Gastrocnemius medialis (tissue), 4 donors: ENCODE measurements at places on chromosomes 13 and 19. TPM values are rescaled to one million over a fixed set of nuclear protein-coding genes. Genes with fewer than 3 reads are reported as not detected.

- no peak overlapping the region for H3K4me3 ChIP-seq
- DNase-seq: no peak
- H3K36me3 ChIP-seq: no peaks in the 10 kb centered on the region
- no peak overlapping the region for H3K27ac ChIP-seq
- H3K4me1 ChIP-seq: no peaks in the 10 kb centered on the region
Observed at GRCh38 chr13:100537486-100537885, 51.1 kb downstream of the GGACT start.

- H3K27me3 ChIP-seq: no peaks in the 10 kb centered on the region
- DNase-seq: no peak
- H3K4me1 ChIP-seq: no peaks in the 10 kb centered on the region
- no peak overlapping the region for H3K27ac ChIP-seq
- H3K4me3 ChIP-seq: no peak overlapping the region
Observed at GRCh38 chr13:66468656-66469055, 761.5 kb downstream of the PCDH9 start.

DNA sequence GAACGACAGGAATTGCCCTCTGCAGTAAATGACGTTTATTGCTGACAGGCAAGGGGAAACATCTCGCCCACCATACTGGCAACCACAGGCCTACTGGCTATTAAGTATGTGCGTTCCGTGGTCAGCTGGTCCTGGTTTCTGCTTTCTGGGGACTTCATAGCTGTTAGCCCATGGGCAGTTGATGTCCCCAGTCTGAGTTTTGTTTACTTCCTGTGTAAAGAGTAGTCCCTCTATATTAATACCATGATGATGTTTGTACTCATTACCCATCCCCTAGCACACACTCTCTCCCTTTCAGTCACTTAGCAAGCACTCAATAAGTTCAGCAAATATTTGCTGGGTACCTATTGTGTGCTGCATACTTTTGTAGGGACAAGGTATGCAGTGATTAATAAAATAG, 6.5 kb upstream of the MIA start:
- no peak overlapping the region for H3K4me3 ChIP-seq
- H3K27me3 ChIP-seq: no peaks in the 10 kb centered on the region
- DNase-seq: no peak
- H3K27ac ChIP-seq: no peak overlapping the region
- H3K36me3 ChIP-seq: peaks cover 28% of the 10 kb centered on the region

GRCh38 chr13:110600261-110600819, 15.0 kb upstream of the NAXD start:
- H3K27ac ChIP-seq: no peak overlapping the region
- no peak for DNase-seq
- H3K4me3 ChIP-seq: no peak overlapping the region

DNA sequence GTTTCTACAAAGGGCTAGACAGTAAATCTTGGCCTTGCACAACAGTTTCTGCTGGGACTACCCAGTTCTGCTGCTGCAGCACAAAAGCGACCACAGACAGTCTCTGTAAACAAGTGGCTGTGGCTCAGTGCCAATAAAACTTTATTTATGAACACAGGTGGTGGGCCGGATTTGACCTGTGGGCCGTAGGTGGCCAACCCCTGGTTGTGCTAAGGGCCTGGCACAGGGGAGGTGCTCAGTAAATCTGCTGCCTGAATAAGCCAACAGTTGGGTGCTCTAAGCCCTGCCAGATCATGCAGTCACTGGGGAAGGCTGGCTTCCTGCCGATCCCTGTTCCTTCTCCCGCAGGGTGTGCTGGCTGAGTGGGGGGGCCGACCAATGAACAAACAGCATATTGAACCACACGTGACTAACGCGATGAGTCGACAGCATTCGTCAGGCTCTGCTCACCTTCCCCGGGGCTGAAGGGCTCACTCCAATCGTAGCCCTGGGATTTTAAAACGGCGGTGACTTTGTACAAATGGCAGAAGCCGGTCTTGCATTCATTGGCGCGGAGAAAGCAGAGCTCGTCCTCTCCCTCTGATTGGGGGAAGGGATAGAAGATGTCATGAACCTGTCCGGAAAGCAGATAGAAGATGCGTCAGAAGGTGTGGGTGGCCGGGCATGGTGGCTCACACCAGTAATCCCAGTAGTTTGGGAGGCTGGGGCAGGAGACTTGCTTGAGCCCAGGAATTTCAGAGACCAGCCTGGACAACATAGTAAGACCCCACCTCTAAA, 24.3 kb upstream of the MYDGF start:
- H3K36me3 ChIP-seq: no peaks in the 10 kb centered on the region
- H3K4me1 ChIP-seq: peaks cover 53% of the 10 kb centered on the region
- DNase-seq: peak; percentile 96
- peak overlapping the region; percentile 95 for H3K27ac ChIP-seq

Gene ZNF540
- total RNA-seq: 1.5 TPM

Gene ZNF433
- total RNA-seq: 8.2 TPM

Gene CGB8
- not detected for total RNA-seq

Gene KANK2
- 136 TPM for total RNA-seq

Gene SYT3
- not detected for total RNA-seq

Gene TGFB1
- total RNA-seq: 5.1 TPM

Gene SMIM44
- total RNA-seq: not detected
